ENCODE measurements at places on chromosomes 11 and 22. TPM values are rescaled to one million over a fixed set of nuclear protein-coding genes. Genes with fewer than 3 reads are reported as not detected.
A peak's percentile ranks its signal among the peaks of the same experiment; 100 is the strongest.

GRCh38 chr11:122178795-122179194, 62.8 kb upstream of the BLID start:
- no peak for DNase-seq
- no peaks in the 10 kb centered on the region for H3K36me3 ChIP-seq
- H3K27me3 ChIP-seq, result no peaks in the 10 kb centered on the region
- H3K27ac ChIP-seq, result no peak overlapping the region
- H3K4me3 ChIP-seq, result no peak overlapping the region

GRCh38 chr11:101049123-101049522, 80.5 kb downstream of the PGR start:
- H3K36me3 ChIP-seq, result no peaks in the 10 kb centered on the region
- H3K4me1 ChIP-seq, result no peaks in the 10 kb centered on the region
- DNase-seq, result no peak
- H3K4me3 ChIP-seq, result no peak overlapping the region
- H3K27me3 ChIP-seq, result no peaks in the 10 kb centered on the region
- no peak overlapping the region for H3K27ac ChIP-seq

DNA sequence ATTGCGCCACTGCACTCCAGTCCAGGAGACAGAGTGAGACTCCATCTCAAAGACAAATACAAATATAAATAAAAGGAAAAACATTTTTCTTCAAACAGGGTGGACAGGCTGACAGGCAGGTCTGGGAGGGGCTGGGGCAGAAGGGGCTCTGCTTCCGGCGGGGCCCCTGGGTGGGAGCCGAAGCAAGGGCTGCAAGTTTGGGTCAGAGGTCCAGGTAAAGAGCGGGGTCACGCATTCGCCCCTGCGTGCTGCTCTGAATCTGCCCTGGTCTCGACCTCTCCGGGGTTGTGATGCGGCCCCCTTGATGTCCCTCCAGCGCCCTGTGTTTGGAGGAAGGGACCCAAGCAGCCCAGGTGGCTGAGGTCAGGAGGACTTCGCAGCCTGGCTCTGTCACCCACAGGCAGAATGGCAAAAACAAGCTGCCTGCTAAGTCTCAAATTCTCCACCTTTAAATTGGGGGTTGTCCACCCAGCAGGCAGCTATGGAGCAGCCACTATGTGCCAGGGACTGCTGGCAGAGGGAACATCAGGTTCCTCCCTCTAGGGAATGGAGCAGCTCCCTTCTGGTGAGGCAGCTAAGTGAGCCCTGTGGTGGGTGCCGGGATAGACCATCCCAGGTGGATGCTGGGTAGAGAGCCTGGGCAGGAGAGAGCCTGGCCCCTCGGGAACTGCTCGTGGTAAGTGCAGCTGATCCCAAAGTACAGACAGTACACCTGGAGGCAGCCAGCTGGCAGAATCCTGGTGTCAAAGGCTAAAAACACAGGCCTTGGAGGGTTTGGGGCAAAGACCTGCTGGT, 10.3 kb upstream of the PHF21B start:
- no peaks in the 10 kb centered on the region for H3K4me1 ChIP-seq
- no peaks in the 10 kb centered on the region for H3K27me3 ChIP-seq
- H3K36me3 ChIP-seq, result no peaks in the 10 kb centered on the region
- H3K4me3 ChIP-seq, result no peak overlapping the region
- DNase-seq, result no peak
- H3K27ac ChIP-seq, result no peak overlapping the region

- no peak for DNase-seq
- H3K27me3 ChIP-seq, result no peaks in the 10 kb centered on the region
- no peak overlapping the region for H3K27ac ChIP-seq
- H3K4me3 ChIP-seq, result no peak overlapping the region
- no peaks in the 10 kb centered on the region for H3K36me3 ChIP-seq
- peaks cover 3% of the 10 kb centered on the region for H3K4me1 ChIP-seq
Observed at GRCh38 chr11:116688202-116688540, 84.6 kb downstream of the BUD13 start.

DNA sequence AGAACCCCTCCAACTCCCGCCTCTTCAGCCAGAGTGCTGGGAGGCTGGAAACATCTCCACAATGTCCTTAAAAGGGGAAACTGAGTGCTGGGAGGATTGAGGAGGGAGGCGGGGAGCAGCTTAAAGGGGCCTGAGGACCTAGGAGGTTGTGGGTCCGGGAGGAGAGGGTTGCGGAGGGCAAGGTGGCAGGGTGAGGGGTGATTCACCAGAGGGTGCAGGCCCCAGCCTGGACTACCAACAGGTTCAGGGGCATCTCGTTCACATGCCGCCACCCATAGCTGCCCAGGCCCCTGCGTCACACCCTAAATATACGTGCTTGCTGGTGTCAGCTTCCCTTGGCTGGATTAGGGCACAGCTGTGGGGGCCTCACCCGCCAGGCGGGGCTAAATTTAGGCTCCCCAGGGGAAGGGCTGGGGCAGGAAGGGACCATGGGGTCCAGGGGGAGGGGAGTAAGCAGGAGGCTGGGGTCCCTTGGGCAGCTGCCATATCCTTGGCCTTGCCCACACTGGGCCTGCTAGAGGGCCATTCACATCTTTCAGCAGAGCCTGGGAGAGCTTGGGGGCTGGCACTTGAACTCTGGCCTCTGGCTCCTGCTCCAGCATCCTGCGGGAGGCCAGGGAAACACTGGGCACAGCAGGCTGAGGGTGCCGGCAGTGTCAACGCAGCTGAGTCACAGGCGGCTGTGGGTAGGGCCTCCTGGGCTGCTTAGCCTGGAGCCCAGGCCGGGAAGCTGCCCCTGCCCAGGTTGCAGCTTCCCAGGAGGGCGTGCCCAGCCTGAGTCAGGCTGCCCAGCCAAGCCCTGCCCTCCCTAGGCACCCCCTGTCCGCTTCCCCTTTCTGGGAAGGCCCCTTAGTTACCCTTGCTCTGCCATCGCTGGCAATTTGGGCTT, 1.3 kb downstream of the EHBP1L1 start:
- H3K4me3 ChIP-seq, result peak overlapping the region; percentile 87
- H3K27ac ChIP-seq, result peak overlapping the region; percentile 94
- no peaks in the 10 kb centered on the region for H3K36me3 ChIP-seq
- peak; percentile 91 for DNase-seq
- H3K4me1 ChIP-seq, result peaks cover 58% of the 10 kb centered on the region

GRCh38 chr11:47857485-47857884, 9.3 kb upstream of the NUP160 start:
- H3K27ac ChIP-seq, result no peak overlapping the region
- no peak overlapping the region for H3K4me3 ChIP-seq
- no peaks in the 10 kb centered on the region for H3K27me3 ChIP-seq

- H3K27ac ChIP-seq, result no peak overlapping the region
- H3K27me3 ChIP-seq, result no peaks in the 10 kb centered on the region
- no peaks in the 10 kb centered on the region for H3K36me3 ChIP-seq
- peak; percentile 31 for DNase-seq
- peak overlapping the region; percentile 36 for H3K4me3 ChIP-seq
- peaks cover 8% of the 10 kb centered on the region for H3K4me1 ChIP-seq
Observed at GRCh38 chr11:32792948-32793475, 1.4 kb downstream of the CCDC73 start.

- no peaks in the 10 kb centered on the region for H3K27me3 ChIP-seq
- no peak overlapping the region for H3K27ac ChIP-seq
- no peak for DNase-seq
- H3K4me3 ChIP-seq, result no peak overlapping the region
- no peaks in the 10 kb centered on the region for H3K4me1 ChIP-seq
- H3K36me3 ChIP-seq, result no peaks in the 10 kb centered on the region
Observed at GRCh38 chr11:94305146-94305545, 766 bp downstream of the IZUMO1R start.

DNA sequence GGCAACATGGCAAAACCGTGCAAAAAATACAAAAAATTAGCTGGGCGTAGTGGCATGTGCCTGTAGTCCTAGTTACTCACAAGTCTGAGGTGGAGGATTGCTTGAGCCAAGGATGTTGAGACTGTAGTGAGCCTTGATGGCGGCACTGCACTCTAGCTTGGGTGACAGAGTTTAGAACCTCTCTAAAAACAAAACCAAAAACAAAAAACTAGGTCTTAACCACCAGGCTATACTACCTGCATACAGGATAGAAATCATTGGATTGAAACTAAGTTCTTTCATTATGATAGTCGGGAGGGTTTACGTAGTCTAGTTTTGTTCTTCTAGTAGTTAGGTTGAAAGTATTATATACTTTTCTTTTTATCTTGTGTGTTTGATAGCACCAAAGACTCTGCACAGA, 5.8 kb downstream of the RNF214 start:
- DNase-seq, result no peak
- H3K4me3 ChIP-seq, result no peak overlapping the region
- peaks cover 10% of the 10 kb centered on the region for H3K4me1 ChIP-seq
- H3K36me3 ChIP-seq, result peaks cover 6% of the 10 kb centered on the region
- H3K27ac ChIP-seq, result no peak overlapping the region

DNA sequence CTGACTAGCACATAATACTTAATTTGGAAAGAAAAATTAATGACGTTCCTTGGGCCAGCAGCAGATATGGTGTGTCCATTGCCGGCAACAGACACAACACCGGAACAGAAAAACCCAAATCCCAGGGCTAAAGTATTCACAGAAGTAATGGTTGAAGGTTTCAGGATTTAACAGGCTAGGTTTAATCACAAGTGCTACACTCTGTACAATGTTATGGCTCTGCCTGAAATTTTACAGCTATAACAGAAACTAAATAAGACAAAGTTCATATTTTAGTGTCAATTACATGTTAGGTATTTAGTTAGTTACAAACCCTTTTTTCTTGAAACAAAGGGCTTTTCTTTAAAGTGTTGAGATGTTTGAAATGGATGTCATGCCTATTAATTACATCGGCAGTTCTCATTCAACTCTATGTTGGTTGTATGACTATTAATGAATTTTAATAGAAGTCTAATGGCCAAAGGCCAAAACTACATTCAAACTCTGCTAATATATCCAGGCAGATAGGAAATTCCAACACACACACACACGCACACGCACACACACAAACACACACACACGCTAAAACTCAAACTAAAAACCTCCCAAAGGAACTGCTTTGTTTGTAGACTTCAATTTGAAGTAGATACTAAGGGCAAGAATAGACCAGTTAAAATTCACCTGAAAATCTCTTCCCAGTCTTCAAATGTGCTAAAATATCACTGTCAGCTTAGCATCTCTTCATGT, 27.8 kb upstream of the CLNS1A start:
- H3K36me3 ChIP-seq, result peaks cover 38% of the 10 kb centered on the region
- DNase-seq, result no peak
- H3K27ac ChIP-seq, result no peak overlapping the region
- no peaks in the 10 kb centered on the region for H3K4me1 ChIP-seq

GRCh38 chr11:44607319-44607962, 42.0 kb downstream of the CD82 start:
- no peak overlapping the region for H3K4me3 ChIP-seq
- no peaks in the 10 kb centered on the region for H3K27me3 ChIP-seq
- H3K27ac ChIP-seq, result peak overlapping the region; percentile 58
- peaks cover 55% of the 10 kb centered on the region for H3K4me1 ChIP-seq

DNA sequence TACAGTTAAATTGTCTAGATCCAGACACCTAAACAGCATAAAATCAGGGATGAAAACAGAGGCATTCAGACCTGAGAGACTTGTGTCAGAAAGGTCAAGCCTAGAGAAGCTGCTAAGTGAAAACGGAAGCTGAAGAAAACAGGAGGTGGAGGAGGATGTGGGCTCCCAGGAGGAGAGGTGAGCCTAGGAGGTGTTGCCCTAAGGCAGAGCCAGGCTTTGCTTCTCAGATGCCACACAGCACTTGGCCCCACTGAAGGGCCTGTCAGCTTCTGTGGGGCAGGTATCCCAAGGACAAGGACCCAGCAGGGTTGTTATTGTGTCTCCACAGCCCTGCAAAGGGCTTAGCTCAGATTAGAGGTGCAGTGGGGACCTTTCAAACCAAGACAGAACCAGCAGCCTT, 14.4 kb downstream of the UFD1 start:
- peaks cover 57% of the 10 kb centered on the region for H3K36me3 ChIP-seq
- no peaks in the 10 kb centered on the region for H3K27me3 ChIP-seq
- no peak for DNase-seq
- H3K27ac ChIP-seq, result peak overlapping the region; percentile 1
- no peaks in the 10 kb centered on the region for H3K4me1 ChIP-seq

DNA sequence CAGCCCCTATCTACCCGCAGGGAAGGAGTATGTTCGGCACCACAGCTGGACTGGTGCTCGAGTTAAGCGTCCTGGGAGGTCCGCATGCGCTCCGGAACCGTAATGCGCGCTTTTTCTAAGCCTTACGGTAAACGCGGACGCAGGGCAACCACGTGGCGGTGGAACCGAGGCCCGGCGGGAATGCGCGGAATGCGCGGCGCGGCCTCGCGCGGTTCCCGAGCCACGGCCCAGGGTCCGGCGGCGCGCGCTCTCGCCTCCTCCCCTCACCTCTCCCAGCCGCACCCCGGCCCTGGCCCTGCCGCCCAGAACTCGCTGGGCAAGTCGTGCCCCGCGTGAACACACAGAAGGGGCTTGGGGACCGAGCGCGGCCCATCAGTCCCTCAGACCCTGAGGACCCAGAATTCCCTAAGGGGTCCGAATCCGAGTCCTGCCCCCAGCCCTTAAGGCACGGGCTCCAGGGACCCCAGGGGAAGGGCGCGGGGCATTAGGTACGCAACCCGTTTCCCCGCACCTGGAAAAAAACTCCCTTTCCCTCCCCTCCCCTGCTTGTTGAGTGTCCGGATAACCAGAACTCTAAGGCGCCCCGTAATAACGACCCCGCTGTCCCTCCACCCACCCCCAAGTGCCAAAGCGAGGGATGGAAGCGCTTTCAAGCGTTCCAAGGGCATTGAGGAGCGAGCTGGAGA, 4.3 kb upstream of the CCND1 start:
- H3K27me3 ChIP-seq, result peaks cover 2% of the 10 kb centered on the region
- peak overlapping the region; percentile 73 for H3K27ac ChIP-seq
- no peak overlapping the region for H3K4me3 ChIP-seq
- H3K4me1 ChIP-seq, result peaks cover 55% of the 10 kb centered on the region
- no peaks in the 10 kb centered on the region for H3K36me3 ChIP-seq

DNA sequence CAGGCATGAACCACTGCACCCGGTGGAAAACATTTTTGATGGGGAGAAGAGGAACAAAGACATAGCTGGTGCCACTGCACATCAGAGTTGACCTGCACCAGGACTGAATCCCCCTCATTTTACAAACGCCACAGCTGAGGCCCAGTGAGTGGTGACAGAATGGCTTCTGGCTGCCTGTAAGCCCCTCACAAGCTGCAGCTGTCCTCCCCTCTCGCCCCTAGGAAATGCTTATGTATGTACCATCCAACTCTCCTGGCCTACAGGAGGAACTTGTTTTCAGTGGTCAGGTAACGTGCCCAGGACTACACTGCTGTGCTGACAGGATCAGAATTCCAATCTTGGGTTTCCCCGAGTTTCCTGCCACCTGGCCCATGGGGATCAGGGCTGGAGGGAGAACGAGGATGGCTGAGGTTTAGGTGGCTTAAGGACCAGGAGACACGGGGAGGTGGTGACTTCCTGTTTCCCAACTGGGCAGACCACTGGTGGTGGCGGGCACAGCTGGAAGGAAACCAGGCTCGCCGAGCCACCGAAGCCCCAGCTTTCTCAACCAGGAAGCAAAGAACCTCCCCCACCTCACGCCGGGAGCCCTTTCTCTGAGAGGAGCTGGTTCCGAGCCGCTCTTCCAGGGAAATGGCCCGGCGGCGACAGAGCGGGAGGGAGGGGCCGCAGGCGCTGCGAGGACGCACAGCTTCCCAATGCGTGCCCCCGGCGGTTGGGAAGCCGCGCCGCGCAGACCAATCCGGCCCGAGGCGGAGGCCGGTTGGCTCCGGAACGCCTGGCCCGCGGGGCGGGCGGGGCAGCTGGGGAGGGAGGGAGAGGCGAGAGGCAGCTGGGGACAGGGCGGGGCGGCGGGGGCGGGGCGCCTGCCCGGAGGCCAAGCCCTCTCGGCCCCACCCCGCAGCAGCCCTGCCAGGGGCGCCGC, 1.0 kb upstream of the LRFN4 start:
- H3K27ac ChIP-seq, result peak overlapping the region; percentile 88
- peak overlapping the region; percentile 94 for H3K4me3 ChIP-seq
- H3K27me3 ChIP-seq, result no peaks in the 10 kb centered on the region
- H3K36me3 ChIP-seq, result no peaks in the 10 kb centered on the region
- peaks cover 7% of the 10 kb centered on the region for H3K4me1 ChIP-seq
- DNase-seq, result peak; percentile 99

The PRR5L gene
- 36.7 TPM for total RNA-seq

The VSIG10L2 gene
- not detected for total RNA-seq

The LRRC75B gene
- total RNA-seq, result 11.6 TPM

The ISX gene
- not detected for total RNA-seq
